Natural killer cell treated with Interleukin-12 subunit alpha and Interleukin-12 subunit beta and Interleukin-15 and Interleukin-18, amount 100 ng/mL, for 72 hours (primary cell): ENCODE measurements at places on chromosomes 4 and X. TPM values are rescaled to one million over a fixed set of nuclear protein-coding genes. Genes with fewer than 3 reads are reported as not detected.

SERTM2 gene
- not detected for total RNA-seq

SMC1A gene
- total RNA-seq, result 147 TPM

PCYT1B gene
- not detected for total RNA-seq

FHL1 gene
- 2.9 TPM for total RNA-seq

PGAM4 gene
- not detected for total RNA-seq

SHROOM3 gene
- not detected for total RNA-seq

DNA sequence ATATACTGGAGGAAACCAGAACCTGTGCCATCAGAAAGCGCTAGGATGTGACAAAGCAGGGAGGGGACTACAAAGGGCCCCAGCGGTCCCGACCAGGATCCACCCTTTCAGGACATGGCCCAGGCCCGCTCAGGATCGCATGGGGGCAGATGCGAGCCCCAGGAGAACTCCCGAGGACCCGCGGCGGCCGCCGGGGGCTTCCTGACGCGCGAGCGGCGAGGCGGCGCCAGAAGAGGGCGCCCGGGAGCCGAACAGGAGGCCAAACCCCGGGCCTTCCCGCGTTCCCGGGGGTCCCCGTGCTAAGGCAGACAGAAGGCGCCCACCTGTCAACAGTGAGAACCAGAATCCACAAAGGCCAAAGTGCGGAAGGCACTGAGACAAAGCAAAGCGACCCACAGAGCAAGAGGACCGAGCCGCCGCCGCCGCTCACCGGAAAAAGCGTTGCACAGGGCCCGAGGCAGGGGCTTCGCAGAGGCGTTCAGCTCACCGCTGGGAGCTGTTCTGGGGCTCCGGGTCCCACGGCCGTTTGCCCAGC is 7.3 kb upstream of the OPN1LW start:
- H3K27ac ChIP-seq, result peak overlapping the region; percentile 79
- peak; percentile 74 for DNase-seq
- H3K4me1 ChIP-seq, result peaks cover 16% of the 10 kb centered on the region
- no peaks in the 10 kb centered on the region for H3K36me3 ChIP-seq
- H3K4me3 ChIP-seq, result peak overlapping the region; percentile 50

DNA sequence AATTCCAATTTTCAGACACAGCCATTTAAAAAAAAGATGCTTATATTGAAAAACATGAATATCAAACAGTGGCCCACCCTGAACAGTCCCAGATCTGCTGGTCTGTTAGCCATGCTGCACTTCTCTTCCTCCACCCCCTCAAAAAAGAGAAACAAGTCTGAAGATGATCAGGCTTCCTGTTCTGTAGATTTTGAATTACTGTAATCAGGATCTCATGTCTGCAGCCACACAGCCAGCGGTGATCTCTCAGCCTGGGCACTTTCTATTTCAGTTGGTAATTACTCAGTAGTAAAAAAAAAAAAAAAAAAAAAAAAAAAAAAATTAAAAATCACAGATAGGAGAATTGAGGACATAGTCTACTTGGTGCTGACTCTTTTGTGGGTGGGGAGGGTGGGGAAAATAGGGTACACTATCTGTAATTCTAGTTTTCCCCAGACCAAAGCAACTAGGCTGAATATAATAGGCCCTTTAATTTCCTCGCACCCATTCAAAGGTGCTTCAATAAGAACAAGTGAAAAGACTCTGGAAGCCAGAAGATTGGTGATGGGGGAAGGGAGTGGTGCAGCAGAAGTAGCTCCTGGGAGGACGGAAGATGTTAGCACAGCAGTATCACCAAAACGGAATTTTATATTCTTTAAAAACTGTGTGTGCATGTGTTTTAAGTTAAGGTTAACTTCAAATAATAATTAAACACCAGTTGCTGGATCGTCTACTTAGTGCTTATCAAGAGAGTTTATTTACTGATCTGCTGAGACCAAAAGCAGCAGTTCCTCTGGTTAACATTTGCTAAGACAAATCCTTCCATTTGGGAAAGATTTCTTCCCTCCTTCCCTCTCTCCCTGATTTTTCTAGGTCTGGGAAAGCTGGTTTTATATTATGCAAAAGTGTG is 47.0 kb downstream of the SPRY1 start:
- peak overlapping the region; percentile 71 for H3K4me3 ChIP-seq
- no peak for DNase-seq
- peaks cover 19% of the 10 kb centered on the region for H3K4me1 ChIP-seq
- peak overlapping the region; percentile 39 for H3K27ac ChIP-seq
- H3K27me3 ChIP-seq, result no peaks in the 10 kb centered on the region

GRCh38 chrX:42585842-42586621 is 191.9 kb downstream of the PPP1R2C start:
- no peak overlapping the region for H3K27ac ChIP-seq
- no peak overlapping the region for H3K4me3 ChIP-seq
- peaks cover 15% of the 10 kb centered on the region for H3K27me3 ChIP-seq
- peaks cover 9% of the 10 kb centered on the region for H3K4me1 ChIP-seq
- H3K36me3 ChIP-seq, result peaks cover 9% of the 10 kb centered on the region

- H3K4me1 ChIP-seq, result no peaks in the 10 kb centered on the region
- DNase-seq, result no peak
- no peaks in the 10 kb centered on the region for H3K27me3 ChIP-seq
- no peak overlapping the region for H3K27ac ChIP-seq
- no peak overlapping the region for H3K4me3 ChIP-seq
Observed at GRCh38 chr4:6728320-6729029, 12.5 kb downstream of the BLOC1S4 start.

- H3K4me1 ChIP-seq, result no peaks in the 10 kb centered on the region
- no peak overlapping the region for H3K4me3 ChIP-seq
- DNase-seq, result no peak
- H3K36me3 ChIP-seq, result no peaks in the 10 kb centered on the region
- no peak overlapping the region for H3K27ac ChIP-seq
Observed at GRCh38 chrX:20284992-20285391, 18.3 kb upstream of the RPS6KA3 start.

DNA sequence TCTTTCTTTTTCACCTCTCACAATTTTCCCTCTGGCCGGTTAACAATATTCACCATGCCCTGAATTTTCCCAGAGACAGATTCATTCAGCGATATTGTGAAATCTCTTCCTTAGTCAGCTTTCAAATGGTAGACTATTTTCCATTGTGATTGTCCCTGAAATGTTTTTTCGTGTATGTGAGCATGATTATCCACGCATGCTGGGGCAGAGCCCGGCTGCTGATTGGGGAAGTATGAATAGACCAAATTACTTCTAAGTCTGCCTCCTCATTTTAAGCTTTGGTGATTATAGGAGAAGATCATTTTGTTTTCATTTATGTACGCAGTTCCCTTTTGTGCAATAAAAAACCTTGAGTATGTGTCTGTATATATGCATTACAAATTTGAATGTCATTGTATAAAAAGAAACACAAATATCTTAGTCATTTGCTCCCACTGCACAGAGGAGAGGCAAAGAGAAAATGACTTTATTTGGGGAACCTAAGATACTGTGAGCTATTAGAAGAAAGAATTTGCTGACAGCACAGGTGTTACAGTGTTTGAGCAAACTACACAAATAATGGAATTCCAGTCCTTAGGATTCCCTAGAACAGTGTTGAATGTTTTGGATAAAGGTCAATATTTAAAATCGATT is 11.3 kb downstream of the DTHD1 start:
- peak overlapping the region; percentile 98 for H3K27ac ChIP-seq
- H3K4me1 ChIP-seq, result peaks cover 55% of the 10 kb centered on the region
- no peak for DNase-seq
- H3K36me3 ChIP-seq, result peaks cover 21% of the 10 kb centered on the region

- H3K27ac ChIP-seq, result peak overlapping the region; percentile 63
- DNase-seq, result no peak
- no peaks in the 10 kb centered on the region for H3K27me3 ChIP-seq
- H3K4me3 ChIP-seq, result peak overlapping the region; percentile 34
Observed at GRCh38 chr4:158895797-158896576, 127.2 kb downstream of the FNIP2 start.
